ENCODE measurements at places on chromosomes 4 and X.

GRCh38 chr4:176864238-176864637, 71.5 kb upstream of the VEGFC start:
- DNase-seq = no peak

DNA sequence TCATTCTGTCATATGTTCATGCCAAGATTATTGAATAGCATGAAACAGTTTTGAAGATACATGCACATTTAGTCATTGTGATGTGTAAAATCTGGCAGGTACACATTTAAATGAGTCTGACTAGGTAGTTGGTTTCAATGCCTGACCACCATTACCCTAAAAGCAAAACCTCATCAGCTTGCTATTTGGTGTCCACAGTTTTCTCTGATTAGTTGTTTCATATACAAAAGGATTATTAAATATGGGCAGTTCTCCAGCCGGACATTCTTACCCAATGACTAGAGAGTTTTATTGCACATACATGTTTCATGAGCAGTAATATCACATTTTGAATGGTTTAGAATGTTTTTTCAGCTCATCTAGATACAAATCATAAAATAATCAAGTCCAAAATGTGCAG, 23.7 kb downstream of the DCHS2 start:
- no peak for DNase-seq

GRCh38 chr4:36324808-36325207, 43.4 kb downstream of the DTHD1 start:
- no peak for DNase-seq

- no peak for DNase-seq
These were observed 318.3 kb downstream of the GLUD2 start for GRCh38 chrX:121365572-121366161.

GRCh38 chrX:115940348-115940747, 230.2 kb upstream of the AGTR2 start:
- DNase-seq = no peak

DNA sequence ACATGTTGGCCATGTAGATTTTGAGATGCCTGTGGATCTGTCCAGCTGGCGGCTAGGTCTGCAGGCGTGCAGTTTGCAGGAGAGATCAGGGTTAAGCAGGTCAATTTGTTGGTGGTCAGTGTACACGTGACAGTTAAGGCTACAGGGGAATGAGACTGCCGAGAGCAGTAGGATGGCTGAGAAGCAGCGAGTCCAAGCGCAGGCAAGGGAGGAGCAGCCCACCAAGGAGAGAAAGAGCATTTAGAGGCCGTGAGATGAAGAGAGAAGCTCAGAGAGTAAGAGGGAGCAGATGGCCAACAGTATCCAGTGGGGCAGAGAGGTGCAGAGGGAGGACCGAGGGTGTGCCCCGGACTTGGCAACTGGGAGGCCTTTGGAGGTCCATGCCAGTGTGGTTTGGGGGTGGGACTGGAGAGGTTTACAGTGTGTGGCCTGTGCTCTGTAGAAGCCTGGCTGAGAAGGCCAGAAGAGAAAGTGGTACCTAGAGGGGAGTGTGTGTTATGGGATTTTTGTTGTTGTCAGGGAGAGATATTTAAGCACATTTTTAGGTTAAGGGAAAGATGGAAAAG, 18.4 kb downstream of the SNX25 start:
- no peak for DNase-seq

- no peak for DNase-seq
These were observed 19.2 kb downstream of the YY2 start for GRCh38 chrX:21875013-21875412.
